NCI-H526 (cell line): ENCODE measurements at places on chromosomes 3 and 15.

DNA sequence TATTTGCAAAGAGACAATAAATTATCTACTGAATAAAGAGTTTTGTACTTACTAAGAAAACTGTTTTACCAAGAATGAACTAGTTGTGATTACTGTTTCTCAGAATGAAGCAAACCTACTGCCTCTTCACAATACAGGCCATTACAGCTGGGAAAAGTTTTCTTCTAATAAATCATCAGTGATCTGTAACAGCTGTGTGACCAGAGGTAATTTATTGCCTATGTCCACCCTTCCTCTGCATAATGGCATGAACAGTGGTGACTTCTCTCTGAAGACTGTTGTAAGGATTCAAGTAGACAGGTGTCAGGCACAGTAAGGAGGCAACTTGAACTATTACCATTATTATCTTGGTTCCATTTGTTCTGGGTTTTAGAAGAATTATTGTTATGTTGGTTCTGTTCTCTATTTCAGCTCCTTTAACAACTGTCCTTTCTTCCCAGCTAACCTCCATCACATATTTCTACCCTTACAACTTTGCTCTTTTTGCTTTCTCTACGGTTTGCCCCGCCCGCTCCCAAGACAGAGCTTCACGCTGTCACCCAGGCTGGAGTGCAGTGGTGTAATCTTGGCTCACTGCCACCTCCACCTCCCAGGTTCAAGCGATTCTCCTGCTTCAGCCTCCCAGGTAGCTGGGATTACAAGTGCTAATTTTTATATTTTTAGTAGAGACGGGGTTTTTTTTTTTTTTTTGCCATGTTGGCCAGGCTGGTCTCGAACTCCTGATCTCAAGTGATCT, 51.5 kb downstream of the PRKAR2A start:
- no peak for DNase-seq

GRCh38 chr3:120468635-120469295, 18.0 kb upstream of the FSTL1 start:
- DNase-seq = no peak

DNA sequence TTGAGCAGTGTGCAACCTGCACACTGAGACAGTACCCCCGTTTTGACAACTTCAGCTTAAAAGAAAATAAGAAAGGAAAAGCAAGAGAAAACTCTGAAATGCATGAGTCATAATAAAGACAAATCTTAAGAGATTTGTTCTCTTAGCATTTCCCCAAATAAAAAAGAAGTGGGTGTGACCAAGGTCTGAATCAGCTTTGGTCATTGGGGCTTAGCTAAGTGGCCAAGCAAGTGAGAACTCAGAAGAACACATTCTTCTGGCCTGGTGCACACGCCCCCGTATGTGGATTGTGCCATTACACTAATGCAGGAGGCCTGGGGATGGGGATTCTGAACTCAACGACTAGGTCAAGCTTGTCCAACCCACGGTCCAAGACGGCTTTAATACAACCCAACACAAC, 56.9 kb upstream of the PDZRN3 start:
- DNase-seq = no peak

GRCh38 chr3:192514754-192515663, 212.3 kb downstream of the FGF12 start:
- DNase-seq = peak; percentile 96

- no peak for DNase-seq
Observed at GRCh38 chr15:67606742-67607141, 64.2 kb downstream of the MAP2K5 start.

DNA sequence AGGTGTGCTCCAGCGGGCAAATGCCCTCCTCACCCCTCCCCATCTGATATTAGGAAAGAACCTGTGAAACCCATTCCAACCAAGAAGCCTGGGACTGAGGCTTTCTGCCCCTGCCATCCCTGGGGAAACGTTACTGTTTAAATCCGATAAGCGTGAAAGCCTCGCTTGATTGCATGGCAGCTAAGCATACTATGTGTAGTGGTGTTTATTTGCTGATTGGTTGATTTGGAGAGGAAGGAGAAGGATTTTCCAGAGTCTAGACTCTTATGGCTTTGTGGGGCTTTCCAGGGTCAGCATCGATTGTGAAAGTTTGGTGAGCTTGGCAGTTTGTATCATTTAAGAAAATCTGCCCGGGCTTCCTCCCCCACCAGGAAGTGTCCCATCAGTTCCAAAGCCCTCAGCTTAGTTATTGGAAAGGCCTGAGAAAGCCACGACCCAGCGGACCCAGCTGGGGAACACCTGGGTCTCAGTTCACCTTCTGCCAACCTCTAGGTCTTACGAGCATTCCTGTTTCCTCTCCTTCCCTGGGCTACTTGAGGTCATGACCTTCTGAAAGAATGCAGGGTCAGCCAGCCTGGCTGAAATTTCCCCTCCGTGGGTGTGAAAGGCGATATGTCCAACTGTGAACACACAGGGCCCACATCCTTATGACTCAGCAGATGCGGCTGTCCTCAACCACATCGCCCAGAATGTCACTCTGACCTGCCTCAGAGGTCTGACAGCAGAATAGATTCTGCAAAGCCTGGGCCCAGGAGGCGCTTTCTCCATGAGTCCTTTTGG, 62.8 kb upstream of the HERC1 start:
- DNase-seq = no peak

- DNase-seq = no peak
Observed at GRCh38 chr3:30970183-30970582, 75.7 kb upstream of the GADL1 start.

GRCh38 chr3:14803981-14804834, 14.6 kb upstream of the FGD5 start:
- no peak for DNase-seq

DNA sequence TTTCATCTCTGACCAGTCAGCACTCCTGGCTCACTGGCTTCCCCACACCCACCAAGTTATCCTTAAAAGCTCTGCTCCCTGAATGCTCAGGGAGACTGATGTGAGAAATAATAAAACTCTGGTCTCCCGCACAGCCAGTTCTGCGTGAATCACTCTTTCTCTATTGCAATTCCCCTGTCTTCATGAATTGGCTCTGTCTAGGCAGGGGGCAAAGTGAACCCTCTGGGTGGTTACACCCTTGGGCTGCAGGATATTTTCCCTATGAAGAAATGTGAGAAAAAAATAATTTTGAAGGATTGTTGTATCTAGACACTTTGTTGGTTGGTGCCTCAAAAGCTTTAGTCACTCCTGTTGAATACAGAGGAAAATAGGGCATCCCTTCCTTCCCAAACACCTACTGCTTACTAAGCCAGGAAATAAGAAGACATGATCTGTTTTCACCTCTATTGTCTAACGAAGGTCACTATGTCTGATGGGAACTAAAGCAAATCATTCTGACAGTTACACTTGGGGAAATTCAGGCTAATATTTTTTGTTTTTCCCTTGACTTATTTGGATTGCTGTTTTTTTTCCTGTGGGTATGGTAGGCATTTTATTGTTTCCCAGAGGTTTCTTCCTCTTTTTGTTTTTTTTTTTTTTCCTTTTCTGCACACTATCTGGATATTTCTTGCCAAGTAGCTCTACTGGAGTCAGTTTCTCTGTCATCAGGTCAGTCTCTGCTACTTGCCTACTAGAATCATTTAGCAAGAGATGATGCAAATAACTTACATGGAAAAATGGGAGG, 15.3 kb upstream of the TNFSF10 start:
- DNase-seq = no peak

GRCh38 chr3:126954141-126954842, 28.6 kb upstream of the PLXNA1 start:
- DNase-seq = no peak

- DNase-seq = no peak
Observed at GRCh38 chr15:33655488-33655887, 312.8 kb upstream of the CHRM5 start.

DNA sequence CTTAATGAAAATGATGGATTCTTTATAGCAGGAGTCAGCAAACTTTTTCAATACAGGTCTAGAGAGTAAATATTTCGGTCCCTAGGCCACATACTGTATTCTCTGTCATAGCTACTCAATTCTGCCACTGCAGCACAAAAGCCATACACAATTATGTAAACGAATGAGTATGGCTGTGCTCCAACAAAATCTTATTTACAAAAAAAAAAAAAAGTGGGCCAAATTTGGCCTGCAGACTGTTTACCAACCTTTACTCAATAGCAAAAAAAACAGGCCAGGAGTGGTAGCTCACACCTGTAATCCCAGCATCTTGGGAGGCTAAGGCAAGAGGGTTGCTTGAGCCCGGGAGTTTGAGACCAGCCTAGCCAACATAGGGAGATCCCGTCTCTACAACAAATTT, 41.1 kb downstream of the TTBK2 start:
- no peak for DNase-seq

DNA sequence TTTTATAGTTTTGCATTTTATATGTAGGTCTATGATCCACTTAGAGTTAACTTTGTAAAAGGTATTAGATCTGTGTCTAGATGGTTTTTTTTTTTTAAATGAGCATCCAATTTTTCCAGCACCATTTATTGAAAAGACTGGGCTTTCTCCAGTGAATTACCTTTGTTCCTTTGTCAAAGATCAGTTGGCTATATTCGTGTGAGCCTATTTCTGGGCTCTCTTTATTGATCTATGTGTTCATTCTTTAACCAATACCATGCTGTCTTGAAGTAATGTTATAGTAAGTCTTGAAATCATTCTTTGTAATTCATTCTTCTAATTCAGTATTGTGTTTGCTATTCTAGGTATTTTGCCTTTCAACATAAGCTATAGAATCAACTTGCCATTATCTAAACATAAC, 165.4 kb upstream of the ARPP21 start:
- DNase-seq = no peak

- no peak for DNase-seq
Observed at GRCh38 chr15:86021281-86022264, 58.1 kb upstream of the AGBL1 start.

DNA sequence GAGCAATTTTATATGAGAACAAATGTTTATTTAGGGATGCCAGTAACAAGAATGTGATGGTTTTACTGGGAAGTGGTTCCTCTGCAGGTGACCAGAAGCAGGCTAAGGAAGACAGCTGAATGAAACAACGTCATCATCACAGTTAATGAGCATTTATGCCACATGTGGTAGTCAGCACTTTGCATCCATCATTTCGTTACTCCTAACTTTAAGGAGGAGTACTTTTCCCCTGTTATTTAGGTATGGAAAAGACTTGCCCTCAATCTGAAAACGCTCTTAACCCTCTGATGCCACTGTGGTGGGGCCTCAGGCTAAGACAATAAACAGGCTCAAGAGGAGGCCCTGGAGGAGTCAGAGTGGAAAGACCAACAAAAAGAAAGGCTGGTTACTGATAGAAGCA, 31.2 kb downstream of the INTS14 start:
- no peak for DNase-seq

DNA sequence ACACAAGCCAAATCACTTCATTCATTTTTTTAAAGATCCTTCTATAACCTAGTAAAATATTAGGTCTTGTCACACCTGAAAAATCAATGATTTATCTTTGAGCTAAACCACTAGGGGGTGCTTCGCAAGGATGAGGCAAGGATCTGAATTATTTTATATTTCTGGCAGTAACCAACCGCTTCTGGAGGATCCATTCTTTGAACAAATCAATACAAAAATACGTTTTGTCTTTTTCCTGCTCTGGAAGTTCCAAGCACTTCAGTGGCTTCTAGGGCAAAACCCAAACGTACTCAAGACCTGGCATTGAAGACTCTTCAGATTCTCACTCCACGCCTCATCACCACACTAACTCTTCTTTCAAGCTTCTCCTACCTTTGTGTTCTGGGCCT, 486 bp downstream of the LSG1 start:
- DNase-seq = peak; percentile 18

- no peak for DNase-seq
Observed at GRCh38 chr3:126445506-126445905, 30.2 kb downstream of the ZXDC start.

DNA sequence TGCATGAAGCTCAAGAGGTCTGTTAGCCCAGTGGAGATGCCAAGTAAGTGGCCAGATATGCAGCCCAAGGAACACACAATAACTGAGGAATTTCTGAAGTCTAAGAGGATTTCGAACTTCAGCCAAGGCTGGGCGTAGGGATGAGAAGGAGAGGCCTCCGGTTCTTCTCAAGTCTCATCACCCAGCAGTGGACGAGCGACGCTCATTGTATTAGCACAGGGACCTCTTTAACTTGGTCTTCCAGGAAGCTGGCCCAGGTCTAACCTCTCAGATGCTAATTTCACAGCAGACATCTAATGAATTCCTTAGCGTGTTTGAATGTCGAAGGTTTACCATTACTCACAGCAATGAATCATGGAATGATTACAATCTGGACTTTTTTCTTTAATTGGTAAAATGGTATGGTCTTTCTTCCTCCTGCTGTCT, 85.0 kb downstream of the HES1 start:
- DNase-seq = no peak

GRCh38 chr15:37045859-37046740, 54.2 kb downstream of the MEIS2 start:
- no peak for DNase-seq

DNA sequence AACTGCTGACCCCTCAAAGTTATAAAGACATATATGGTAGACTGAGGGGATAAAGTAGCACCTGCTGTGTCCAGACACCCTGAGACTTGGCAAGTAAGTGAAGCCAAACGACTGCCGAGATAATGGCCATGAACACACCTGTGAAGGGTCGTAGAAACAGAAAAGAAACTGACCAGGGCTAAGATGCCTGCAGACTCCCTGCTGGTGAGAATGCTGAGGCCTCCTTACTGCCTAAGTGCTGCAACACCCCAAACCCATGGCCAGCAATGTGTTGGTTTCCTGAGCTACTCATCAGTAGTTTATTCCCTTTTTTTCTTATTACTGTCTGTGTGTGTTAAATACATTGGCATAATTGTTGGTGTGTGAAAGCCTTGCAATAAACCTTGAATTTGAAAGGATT, 233.8 kb downstream of the ZNF385D start:
- no peak for DNase-seq

DNA sequence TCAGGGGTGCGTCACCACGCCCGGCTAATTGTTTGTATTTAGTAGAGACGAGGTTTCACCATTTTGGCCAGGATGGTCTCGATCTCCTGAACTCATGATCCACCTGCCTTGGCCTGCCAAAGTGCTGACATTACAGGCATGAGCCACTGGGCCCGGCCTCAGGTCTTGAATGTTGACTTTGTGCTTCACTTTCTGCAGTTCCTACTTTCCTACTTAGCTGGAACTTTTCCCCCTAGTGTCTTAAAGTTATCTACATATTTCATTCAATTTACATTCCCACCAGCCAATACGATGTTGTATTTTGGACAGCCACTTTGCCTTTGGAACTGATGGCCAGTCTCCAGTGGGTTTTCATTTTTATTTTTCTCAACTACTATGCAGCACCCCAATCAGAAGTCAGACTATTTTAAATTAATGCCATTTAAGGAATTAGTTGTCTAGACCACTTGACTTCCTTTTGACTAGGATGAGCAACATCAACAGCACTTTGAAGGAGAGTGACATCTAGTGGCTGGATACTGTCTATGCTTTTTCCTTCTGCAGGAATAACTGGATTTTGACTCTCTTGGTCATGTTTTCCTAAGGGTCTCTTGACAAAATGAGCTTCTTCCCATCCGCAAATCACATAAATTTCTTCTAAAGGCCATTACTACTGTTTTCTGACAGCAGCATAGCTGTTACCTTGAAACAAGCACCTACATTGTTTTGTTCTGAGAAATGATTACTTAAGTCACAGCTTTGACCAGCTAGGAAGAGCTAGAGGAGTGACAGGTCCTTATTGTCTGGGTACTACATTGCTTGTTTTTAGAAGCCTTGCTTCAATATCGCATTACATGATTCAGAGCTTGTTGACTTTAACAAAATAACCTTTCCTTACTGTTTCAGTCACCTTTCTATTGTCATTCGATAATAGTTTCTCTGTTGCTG, 140.2 kb downstream of the ITPR1 start:
- peak; percentile 29 for DNase-seq
